Body of pancreas (tissue), 4 donors: ENCODE measurements at places on chromosomes 12 and 14. TPM values are rescaled to one million over a fixed set of nuclear protein-coding genes. Genes with fewer than 3 reads are reported as not detected.

- DNase-seq: peak; percentile 80
These were observed 102.0 kb downstream of the EGLN3 start for GRCh38 chr14:33848706-33849454.

DNA sequence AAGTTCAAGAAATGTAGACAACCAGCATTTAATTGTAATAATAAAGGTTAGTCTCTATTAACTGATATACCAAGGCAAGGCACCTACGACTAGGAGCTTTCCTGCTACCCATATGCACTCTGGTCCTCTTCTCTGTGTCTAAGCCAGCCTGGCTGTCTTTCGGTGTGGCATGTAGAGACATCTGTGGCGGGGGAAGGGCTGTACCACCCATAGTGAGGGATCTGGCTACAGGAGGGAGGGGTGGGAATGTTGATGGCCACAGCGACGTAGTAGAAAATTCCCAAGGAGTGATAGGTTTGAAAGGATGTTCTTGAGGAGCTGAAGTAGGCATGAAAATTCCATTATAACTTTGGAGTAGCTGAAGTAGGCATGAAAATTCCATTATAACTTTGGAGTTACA is 344.2 kb downstream of the ATP23 start:
- no peak for DNase-seq

Gene GPR65
- 1.3 TPM for total RNA-seq

DNA sequence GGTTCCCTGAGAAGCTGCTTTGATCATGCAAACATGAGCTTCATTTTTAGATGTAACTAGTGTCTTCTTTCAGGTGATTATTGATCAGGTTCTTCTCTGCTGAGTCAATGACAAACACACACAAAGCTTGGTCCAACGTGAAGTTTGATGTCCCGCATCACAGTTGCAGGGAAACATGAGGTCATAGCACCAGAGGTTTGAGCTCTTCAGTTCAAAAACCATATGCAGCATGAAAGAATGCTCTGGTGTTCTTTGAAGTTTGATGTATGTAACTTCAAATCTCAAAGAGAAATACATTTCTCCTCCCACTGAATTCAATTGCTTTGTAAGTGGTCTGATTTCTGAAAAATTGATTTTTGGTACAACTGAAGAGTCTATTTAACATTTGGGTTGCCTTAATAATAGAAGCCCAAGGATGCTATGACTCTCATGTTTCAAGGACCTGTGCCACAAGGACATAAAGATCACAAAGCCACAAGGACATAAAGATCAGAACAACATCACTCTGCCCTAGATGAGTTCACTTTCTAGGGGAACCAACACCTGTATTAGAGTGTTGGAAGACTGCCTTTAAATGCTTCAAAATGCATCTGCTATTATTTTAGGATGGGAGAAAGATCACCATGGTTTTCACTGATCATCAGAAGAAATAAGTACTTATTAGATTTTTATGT is 31.1 kb upstream of the AMIGO2 start:
- no peak for DNase-seq

Gene OS9
- 167 TPM for total RNA-seq

GRCh38 chr14:96576937-96577336 is 74.8 kb downstream of the PAPOLA start:
- no peak for DNase-seq

Gene PPP1R13B
- 12.5 TPM for total RNA-seq

Gene GLT8D2
- total RNA-seq: 6.0 TPM

DNA sequence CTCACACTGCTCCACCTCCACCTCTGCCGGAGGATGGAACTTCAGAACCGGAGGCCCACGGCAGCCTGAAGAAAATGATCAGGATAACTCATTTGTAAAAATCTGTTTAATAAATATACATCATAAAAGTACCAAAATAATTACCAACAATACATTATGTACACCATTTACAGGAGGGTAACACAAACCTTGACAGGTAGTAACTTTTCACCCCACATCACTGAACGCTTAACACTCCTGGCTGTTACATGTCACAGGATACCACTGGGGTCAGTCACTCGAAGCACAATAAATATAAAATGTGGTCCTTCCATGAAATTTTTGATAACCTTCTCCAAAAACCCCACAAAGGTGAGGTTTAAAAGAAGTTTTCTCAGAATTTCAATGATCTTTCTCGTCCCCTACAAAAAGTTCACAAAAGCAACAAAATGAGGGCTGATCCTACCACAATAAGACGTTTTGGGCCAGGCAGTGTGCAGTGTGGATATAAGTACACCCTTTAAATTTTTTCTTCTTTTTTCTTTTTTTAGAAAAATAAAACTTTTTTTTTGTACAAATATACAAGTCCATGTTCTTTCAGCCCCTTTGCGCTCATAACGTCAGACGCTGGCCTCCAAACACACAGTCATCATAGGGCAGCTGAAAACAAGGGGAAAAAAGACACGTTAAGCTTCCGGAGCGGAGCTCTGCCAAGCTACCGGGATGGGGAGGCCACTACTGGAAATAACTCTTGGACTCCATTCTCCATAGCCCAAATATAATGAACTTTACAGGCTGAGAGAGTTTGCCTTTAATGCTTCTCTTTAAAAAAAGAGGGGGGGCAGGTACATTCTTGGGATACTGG is 2.9 kb downstream of the NFKBIA start:
- DNase-seq: no peak

Gene WIF1
- total RNA-seq: 0.66 TPM

GRCh38 chr14:53338192-53338591 is 185.1 kb upstream of the DDHD1 start:
- DNase-seq: no peak

DNA sequence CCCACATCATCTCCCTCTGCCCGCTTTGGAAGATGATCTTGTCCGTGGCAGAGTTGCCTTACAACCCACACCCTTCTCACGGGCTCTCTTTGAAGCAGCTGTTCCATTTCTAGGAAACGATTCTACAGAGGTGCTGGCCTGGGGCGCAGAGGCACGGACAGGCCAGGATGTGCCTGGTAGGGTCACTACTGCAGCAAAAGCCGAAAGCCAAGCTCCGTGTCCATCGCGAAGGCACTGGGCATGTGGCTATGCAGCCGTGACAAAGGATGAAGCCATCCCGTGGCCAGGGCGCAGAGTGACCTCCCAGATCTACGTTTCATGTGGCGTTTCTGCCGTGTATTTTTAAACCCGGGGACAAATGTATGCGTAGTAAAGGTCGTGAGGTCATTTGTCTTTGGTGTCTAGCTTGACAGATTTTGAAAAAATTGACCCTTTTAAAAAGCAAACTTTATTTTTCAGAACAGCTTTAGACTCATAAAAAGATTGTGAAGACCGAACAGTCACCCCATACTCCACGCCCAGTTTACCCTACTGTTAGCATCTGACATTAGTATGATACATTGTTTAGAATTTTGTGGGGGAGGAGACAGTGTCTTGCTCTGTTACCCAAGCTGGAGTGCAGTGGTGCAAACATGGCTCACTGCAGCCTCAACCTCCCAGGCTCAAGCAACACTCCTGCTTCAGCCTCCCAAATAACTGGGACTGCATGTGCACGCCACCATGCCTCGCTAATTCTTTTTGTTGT is 40.4 kb upstream of the NCOR2 start:
- no peak for DNase-seq

- DNase-seq: no peak
These were observed 53.6 kb upstream of the ZFP36L1 start for GRCh38 chr14:68846466-68846865.

Gene C14orf119
- total RNA-seq: 7.0 TPM

Gene PTCSC3
- not detected for total RNA-seq

Gene TSPAN11
- total RNA-seq: 0.26 TPM

- no peak for DNase-seq
These were observed 153.7 kb upstream of the SLC38A2 start for GRCh38 chr12:46526233-46526632.

- no peak for DNase-seq
These were observed 61.1 kb downstream of the TPH2 start for GRCh38 chr12:71999795-72000194.

Gene DAD1
- total RNA-seq: 91.3 TPM

Gene PSME1
- 78.4 TPM for total RNA-seq

- no peak for DNase-seq
These were observed 243.5 kb upstream of the NOVA1 start for GRCh38 chr14:26841326-26841725.

Gene OASL
- total RNA-seq: 0.78 TPM

Gene TMPRSS12
- total RNA-seq: not detected

DNA sequence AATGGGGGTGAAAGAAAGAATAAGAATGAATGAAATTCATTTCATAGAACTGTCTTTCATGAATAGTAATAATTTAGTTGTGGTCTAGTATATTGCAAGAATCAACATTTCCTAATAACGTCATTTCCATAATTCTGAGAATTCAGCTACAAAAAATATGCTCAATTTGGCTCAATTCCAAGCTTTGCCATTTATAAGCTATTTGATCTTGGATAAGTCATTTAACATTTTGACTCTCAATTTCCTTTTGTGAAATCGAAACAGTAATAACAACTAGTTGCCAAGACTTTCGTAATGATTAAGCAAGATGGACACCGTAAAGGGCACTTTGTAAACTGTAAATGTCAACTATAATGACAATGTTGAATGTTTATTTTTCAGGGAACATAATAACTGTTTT is 18.1 kb downstream of the NOS1 start:
- no peak for DNase-seq

DNA sequence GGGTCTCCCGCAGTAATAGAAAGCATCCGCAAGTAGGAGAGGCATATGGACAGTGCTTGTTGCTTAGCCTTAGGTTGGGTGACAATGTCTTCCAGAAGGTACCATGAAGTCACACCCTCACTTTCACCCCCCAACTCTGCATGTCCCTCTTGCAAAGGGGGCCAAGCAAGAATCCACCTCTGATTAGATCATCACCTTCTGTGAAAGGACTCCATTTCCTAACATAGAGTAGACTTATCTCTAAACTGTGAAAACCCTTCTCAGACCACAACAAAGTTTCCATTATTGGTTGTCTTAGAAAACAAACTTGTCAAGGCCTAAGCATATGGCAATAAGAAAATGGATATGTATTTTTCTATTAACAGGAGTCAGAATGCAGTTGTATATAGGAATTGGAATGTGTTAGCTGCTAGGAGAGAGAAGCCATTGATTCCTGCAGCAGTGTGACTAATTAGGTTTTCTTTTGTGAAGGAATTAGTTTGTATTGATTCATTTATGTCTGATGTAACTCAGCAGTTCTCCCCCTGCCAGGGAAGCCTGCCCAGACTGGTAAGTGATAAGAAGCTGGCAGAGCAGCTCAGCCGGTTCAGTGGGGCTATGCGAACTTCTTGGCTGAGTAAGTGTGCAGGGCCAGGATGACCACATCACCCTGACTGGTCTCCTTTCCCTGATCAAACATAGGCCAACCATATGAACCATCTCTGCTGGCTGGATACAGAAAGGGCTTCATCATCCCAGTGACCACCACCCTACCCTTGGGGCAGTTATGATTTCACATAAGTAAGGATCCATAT is 107.3 kb upstream of the CCDC196 start:
- peak; percentile 94 for DNase-seq

DNA sequence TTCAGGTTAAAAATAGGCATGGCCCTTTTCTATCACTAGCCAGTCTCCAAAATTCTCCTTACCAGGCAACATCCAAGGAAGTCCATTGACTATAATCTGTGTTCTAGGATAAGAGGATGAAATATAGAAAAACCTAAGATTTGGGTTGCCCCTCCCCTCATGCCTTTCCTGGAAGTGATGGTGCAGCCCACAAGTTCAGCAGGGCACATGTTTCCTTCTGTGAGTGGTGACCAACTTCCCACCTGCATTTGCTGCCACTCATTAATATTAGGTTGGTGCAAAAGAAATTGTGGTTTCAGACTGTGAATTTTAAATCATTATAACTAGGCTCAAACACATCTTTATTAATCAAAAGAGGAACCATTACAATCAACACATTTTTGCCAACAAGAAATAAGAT is 250.5 kb upstream of the FKBP4 start:
- no peak for DNase-seq

Gene WNT1
- total RNA-seq: not detected

GRCh38 chr12:95582230-95583058 is 31.2 kb upstream of the USP44 start:
- no peak for DNase-seq

DNA sequence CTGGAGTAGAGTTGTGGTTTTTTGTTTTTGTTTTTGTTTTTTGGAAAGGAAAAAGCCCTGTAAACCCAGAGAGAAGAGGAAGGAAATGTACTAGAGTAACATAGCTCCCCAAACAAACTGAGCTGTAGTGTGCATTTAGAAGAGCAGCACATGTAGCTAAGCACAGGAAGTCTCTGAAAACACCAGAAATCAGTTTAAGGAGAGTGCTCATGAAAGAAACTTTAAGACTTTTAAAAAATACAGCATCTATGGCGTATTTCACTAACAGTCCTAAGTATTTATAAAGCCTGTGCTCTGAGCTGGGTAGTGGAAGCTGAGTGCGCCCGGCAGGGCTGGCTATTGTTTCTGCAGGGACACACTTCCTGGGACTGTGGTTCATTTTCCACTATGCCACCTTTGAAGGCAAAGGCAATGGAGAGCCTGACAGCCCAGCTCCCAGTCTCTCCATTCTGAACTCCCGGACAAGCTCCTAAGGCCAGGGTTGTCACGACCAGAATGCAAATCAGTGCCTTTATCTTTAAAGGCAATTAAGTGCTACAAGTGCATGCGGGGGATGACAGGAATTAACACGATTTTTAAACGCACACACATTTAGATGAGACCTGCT is 45.4 kb downstream of the NIN start:
- no peak for DNase-seq

DNA sequence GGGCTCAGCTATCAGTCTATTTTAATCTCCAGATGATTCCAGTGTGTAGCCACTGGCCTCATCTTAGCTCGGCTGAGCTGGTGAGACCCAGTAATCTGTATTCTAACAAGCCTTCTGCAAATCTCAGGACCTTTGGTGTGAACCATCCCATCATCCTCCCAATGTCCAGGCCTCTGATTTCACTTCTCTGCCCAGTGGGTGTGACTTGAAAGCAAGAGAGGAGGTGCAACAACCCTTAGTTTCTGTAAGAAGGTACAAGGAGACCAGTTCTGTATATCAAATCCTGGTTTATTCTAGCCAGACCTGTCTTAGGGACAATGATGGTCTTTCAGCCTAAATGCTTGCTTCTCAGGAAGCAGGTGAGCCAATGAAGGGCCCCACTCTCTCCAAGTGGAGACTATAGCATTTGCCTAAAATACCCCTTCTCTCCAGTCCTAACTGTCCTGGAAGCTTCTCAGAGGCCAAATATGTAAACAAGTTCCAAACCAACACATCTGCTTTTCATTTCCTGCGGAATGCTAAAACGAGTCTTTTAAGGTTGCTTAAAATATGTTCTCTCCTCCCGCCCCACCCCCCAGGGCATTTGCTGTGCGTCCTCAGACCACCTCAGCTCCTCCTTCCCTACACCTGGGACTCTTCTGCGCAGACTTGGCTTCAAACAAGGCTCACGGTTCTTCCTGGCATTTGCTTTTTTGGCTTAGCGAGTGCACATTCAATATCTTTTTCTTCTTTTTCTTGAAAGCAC is 78.4 kb upstream of the FUT8 start:
- no peak for DNase-seq

Gene NYNRIN
- total RNA-seq: 7.3 TPM
